ENCODE measurements at places on chromosomes 13 and 19.

GRCh38 chr19:45305007-45305406, 17.7 kb downstream of the CKM start:
- DNase-seq = no peak

DNA sequence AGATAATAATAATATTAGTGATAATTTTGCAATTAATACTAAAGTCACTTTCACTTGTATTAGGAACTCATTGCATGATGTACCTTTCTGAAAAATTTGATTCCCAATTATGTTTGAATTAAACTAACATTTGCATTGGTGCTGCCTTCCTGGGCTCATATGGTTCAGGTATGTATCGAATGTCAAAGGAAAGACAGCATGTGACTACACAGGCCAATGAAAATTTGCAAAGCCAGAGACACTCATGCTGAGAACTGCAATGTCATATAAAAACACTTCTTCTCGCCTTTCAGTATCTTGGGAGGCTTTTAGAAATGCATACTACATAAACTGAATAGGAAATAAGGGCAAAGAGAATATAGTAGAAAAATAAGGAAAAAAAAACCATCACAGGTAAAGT, 44.3 kb downstream of the RAP2A start:
- no peak for DNase-seq

DNA sequence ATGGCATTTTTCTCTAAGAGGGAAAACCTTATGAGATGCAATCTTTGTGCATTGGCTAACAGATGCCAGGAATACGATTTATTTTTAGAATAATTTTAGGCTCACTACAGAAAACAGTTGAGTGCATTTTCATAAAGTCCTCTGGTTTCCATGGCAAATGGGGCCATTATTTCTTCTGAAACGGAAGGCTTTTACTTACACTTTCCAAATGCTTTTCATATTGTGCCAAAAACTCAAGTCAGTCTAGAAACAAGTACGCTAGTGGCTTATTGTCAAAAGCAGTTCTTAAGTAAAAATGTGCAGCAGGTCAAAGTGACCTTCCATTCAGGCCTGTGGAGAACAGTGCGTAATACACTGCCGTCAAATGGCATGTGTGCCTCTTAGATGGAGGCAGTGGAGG, 628.7 kb downstream of the EFNB2 start:
- no peak for DNase-seq

- DNase-seq = peak; percentile 62
These were observed 3.5 kb downstream of the KCNN4 start for GRCh38 chr19:43777163-43777695.

GRCh38 chr19:20244356-20244755, 77.3 kb downstream of the ZNF486 start:
- DNase-seq = no peak

DNA sequence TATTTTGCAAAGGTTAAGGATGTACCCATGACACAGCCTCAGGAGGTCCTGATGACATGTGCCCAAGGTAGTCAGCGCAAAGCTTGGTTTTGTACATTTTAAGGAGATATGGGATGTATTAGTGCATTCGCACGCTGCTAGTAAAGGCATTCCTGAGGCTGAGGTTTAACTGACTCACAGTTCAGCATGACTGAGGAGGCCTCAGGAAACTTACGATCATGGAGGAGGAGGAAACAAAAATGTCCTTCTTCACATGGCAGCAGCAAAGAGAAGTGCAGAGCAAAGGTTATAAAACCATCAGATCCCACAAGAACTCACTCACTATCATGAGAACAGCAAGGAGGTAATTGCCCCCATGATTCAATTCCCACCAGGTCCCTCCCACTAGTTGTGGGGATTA, 1017.4 kb downstream of the EFNB2 start:
- DNase-seq = peak; percentile 66

DNA sequence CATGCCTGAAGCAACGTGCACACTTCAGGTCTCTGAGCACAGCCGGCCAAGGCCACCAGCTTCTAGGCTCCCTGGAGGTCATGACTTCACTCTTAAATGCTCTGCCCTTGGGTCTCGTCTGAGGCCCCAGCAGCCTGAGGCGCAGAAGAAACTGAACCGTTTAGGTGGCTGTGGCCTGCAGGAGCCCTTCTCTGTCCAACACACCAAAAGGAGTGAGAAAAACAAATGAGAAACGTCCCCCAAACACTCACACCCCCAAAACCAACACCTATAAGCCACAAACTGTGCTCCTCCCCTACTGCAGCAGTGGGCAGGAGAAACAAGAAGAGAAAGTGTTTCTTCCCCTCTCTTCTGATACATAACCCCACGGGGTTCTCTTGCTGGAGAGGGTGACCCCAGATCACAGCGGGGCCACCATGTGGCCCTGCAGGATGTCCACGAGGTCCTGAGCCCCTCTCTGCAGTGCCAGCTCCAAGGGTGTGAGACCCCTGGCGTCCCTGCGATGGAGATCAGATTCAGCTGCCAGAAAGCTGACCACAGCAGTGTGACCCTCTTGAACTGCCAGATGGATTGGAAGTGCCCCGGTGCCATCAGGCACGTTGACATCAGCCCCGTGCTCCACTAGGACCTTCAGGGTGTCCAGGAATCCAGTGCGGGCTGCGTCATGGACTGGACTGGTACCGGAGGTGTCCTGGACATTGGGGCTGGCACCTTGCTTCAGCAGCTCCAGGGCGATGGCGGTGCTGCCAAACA, 1.0 kb upstream of the KRI1 start:
- DNase-seq = no peak

DNA sequence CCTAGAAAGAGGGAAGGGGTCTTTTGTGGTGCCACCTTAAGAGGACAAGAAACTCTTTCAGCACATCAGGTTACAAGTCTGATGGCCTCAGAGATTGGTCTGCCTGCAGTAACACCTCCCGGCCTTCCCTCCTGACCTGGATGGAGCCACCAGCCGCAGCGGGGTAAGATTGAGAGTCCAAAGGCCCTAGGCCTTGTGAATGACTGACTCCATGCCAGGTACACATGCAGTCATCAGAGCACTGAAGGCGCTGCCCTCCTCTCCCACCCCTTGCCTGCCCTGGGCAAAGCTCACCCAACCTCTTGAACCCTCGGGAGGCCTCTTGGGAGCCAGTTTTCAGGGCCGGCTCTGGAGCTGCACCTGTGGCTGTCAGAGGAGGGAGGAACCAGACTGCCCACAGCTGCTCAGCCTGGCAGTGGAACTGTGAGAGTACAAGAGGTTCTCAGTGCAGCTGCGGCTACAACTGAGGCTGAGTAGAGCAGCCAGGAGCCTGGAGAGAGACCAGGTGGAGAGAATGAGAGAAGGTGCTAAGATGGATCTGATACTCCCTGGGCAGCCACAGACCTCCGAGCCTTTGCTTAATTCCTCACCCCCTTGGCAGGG, 23.8 kb upstream of the C13orf42 start:
- no peak for DNase-seq

GRCh38 chr13:112785483-112785856, 95.6 kb downstream of the ATP11A start:
- DNase-seq = no peak

DNA sequence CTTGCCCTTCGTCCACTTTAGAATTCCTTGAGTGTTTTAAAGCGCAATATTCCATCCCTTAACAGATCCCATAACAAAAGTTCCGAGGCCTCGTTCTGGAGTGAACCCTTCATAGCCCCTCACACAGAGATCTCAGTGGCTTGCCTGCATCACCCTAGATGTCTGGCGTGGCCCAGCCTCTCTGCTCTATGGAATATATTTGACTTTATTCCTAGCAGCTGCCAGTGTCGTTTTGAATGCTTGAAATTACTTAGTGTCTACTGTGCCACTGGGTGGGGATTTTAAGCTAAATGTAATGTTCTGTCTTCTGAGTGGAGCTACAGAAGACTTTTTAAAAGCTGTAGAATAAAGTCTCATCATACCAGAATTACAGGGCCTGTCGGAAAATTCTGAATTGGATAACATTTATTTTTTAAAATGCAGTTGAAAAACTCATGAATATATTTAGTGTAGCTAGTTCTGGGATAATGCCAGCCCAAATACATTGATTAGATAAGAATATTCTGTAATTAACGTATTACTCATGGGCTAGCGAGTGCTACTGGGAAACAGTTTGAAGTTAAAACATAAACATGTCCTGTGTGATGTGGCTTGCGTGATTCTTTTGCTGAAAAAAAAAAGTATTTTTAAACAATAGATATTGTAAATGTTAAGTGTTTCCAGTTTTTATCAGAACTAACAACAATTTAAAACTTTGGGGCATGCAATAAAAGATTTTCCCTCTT, 111.8 kb downstream of the ESD start:
- no peak for DNase-seq

DNA sequence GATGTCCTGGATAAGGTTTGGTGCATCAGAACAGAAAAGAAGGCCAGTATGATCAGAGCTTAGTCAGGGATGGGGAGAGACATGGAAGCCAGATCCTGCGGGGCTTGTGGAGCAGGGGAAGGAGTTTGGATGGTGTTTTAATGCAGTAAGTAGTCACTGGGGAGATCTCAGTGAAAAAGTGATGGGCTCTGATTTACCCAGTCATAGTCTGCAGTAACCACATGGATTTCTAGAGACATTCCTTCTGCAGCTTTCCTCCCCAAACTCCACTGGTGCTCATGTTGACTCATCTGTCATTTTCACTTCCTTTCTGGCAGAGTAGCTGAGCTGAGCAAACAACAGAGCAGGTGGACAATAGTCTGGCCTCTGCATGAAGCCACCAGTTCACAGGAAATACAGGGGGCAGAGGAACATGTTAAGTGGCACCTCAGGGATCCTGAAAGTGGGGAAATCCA, 144.1 kb downstream of the DPF1 start:
- DNase-seq = peak; percentile 94

GRCh38 chr19:42140125-42140754, 8.0 kb upstream of the POU2F2 start:
- DNase-seq = peak; percentile 65

- DNase-seq = peak; percentile 59
These were observed 26.5 kb upstream of the LSM14A start for GRCh38 chr19:34145741-34146202.

DNA sequence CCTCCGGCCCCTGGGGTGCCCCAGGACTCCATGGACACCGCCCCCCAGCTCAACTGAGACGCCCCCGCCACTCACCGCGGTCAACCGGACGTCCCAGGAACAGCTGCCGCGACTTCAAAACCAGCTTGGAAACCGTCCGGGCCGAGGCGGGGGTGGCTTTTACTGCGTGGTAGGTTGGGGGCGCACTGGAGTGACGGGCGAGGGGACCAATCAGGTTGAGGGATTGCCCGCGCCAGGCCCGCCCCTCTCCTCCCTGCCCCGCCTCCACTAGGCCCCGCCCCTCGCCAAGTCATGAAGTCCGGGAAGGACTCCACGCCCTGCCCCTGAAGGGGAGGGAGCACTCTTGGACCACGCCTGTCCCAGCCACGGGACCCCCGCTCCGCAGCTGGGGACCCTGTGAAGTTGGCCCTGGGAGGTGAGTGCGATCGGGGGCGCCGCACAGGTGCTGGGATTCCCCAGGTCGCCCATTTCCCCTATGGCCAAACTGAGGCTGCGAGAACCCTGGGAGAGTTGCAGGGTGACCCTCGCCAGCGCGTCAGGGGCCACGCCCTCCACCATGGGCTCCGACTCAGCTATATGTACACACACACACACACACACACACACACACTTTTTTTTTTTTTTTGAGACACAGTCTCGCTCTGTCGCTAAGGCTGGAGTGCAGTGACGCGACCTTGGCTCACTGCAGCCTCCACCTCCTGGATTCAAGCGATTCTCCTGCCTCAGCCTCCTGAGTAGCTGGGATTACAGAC, at the start of gene PLIN3:
PLIN3 (minus strand) TSS at position 134 of the 752 bp plus-strand sequence. CDS start 6,273 bp downstream, outside the sequence.
- DNase-seq = peak; percentile 93

DNA sequence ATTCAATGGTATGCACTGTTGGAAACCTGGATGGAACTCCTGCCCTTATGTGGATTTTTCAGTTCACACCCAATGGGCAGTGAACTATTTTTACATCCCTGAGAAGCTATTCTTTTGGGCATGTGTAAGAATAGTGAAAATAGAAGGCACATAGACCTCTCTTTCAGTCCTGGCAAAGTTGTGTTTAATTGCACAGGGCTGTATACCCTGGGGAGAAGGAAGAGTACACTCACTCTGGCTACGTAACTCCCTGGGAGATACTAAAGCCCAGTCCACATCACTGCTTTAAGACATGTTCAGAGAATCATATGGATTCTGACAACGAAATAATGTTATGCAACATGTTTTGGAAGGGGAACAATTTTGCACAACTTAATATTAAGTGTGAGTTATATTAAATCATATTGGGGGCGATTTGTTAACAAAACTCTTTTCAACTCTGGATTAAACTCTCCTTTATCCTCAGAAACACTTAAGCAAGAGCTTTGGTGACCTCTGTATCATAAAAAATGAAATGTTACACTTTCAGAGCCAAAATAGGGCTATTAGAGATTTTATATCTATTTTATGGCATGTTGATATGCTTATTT, 166.1 kb downstream of the DCT start:
- no peak for DNase-seq

- DNase-seq = no peak
These were observed 8.5 kb downstream of the FOXO1 start for GRCh38 chr13:40657951-40658350.

- DNase-seq = no peak
These were observed at the start of gene FFAR3 for GRCh38 chr19:35357867-35358573. Gene FFAR3 (plus strand): TSS chr19:35358460. CDS start chr19:35358891, 431 bp downstream.

DNA sequence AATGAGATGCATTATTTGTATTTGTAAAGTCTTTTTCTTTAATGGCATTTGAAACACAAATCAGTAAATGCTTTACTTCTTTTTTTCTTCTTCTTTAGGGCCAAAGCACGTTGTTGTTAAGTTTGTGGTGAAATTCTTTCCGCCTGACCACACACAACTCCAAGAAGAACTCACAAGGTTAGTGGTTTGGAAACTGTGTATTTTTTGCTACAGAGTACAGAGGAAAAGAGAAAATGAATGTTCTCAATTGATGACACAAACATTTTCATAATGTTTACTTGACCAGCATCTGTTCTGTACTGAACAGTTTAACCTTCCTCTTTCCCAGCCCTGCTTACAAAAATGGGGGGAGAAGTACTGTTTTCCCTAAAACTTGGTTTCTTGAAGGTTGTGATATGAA, 190.9 kb upstream of the RNF113B start:
- DNase-seq = peak; percentile 54

DNA sequence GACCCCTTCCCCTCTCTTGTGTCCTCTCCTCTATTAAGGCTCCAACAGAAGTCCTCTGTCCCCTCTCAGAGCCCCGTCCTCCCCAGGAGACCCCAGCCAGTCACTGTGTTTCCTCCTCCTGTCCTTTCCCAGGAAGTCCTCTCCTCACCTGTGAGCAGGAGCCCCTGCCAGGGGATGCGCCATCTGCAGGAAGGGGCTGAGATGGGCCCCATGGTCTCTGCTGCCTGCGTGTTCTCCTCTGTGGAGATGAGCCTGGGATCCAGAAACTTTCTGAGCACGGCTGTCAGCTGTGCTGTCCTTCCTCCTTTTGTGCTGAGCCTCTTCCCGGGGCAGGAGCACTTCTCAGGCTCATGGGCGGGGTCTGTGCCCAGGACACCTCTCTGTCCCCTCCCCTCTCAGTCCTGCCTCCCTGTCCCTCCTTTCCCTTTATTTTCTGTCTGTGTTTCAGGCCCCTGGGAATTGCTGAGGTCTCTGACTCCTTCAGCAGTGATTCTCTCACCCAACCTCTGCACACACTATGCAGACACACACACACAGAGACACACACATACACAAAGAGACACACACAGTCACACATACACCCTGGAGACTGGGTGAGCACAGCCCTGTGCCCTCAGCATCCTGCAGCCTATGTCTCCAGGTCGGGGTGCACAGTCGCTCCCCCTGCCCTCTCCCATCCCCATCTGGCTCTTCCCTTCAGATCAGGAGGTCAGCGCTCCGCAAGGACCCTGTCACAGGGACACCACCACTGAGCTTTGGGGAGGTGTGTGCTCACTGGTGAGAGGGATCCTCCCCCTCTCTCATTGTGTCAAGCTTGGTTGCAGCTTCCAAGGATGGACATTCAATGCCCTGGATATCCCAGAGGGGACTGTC, at the start of gene CEACAM8:
CEACAM8 (minus strand) TSS at position 308 of the 873 bp plus-strand sequence; CDS start at position 212, 96 bp downstream.
- no peak for DNase-seq

GRCh38 chr13:64884976-64885375, 2345.2 kb downstream of the PCDH9 start:
- no peak for DNase-seq
